NCI-H510A (cell line): ENCODE measurements at places on chromosomes 2 and 18.

- DNase-seq = no peak
Measured at GRCh38 chr2:4134551-4135550, 431.5 kb downstream of the DCDC2C start.

DNA sequence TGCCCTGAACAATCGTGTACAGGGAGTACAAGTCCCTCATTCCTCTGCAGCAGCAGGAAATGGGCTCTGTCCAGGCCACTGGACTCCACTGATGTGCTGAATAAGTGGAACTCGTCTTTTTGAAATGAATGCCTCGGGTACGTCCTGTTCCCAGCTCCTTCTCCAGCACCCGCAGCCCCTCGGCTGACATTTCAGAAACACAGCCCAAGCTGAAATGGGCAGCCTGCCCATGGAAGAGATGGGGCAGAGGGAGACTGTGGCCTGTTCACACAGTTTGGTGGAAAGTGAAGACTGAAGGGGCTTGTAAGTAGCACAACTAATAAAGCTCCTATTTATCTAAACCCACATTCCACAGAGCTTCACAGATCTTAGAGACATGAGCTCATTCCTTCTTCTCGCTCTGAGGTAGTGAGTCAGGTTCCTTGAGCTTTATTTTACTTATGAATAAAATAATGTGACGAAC, 498.6 kb downstream of the TXNL1 start:
- DNase-seq = no peak

GRCh38 chr2:204650611-204651010, 105.3 kb downstream of the PARD3B start:
- DNase-seq = no peak

DNA sequence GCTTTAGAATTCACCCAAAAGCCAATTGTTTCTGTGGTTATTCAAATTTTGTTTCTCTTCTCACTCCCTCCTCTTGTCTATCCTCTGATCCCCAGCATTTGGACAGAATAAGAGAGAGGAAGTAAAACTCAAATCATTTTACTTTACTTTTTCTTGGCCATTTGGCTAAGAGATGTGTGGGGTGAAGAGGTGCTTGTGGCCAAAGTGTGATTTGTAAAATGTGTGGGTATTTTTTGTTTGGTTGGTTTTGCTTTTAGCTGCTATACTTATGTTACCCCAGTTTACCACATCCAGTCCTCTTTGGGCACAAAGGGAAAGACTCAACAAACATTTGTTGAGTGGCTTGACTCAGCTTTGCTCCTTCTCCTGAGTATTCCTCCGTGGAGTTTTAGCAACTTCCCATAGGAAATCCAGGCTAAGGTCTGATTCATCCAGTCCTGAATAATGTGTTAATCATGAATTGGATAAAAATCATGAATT, 109.1 kb upstream of the CYP1B1 start:
- no peak for DNase-seq

GRCh38 chr2:182672466-182673165, 43.4 kb upstream of the DNAJC10 start:
- no peak for DNase-seq
